Left hindlimb (tissue), 1 donor: ENCODE measurements at places on chromosomes 2 and 18.

GRCh38 chr2:199471443-199472057 is 13.8 kb upstream of the SATB2 start:
- peak; percentile 68 for DNase-seq

GRCh38 chr18:2881840-2882195 is 35.0 kb downstream of the EMILIN2 start:
- DNase-seq: no peak

DNA sequence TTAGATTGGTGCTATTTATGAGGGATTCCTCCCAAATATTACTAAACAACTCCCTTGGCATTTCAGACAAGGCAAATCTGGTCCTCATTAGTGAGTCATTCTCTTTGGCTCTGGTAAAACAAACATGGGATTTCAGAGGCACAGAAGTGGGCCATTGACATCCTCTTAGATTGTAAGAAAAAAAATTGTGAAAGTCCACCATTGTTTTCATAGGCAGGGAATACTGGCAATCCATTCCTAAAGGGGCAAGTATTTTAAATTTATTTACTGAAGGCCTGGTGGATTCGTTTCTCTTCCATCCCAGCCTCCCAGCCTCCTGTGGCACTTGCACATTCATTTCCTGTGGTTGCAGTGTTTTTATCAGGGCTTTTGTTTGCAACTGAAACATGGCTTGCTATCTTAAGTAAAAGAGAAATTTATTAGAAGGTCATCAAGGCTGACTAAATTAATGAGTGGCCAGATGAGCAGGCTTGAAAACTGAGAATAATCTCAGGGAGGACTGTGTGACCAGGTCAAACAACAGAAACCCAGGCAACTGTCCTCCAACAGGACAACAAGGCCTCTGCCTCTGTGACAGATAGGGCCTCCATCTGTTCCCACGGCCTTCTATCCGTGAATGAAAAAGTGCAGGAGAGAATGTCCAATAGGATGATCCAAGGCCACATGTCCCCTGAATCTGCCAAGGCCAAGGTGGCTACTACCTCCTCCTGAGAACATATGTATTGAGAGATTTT is 23.1 kb upstream of the TNFAIP6 start:
- no peak for DNase-seq

- no peak for DNase-seq
These were observed 29.1 kb downstream of the HPCAL1 start for GRCh38 chr2:10331702-10332401.

GRCh38 chr18:4248686-4249085 is 206.4 kb downstream of the DLGAP1 start:
- DNase-seq: no peak

GRCh38 chr2:48508461-48509124 is 21.4 kb upstream of the STON1 start:
- no peak for DNase-seq

GRCh38 chr2:191462370-191462769 is 215.6 kb upstream of the NABP1 start:
- DNase-seq: no peak

GRCh38 chr18:57025540-57025939 is 121.3 kb upstream of the BOD1L2 start:
- no peak for DNase-seq

- peak; percentile 60 for DNase-seq
These were observed 136.0 kb downstream of the INSIG2 start for GRCh38 chr2:118223992-118224894.
